Osteoblast (primary cell): ENCODE measurements at places on chromosomes 12 and 14. TPM values are rescaled to one million over a fixed set of nuclear protein-coding genes. Genes with fewer than 3 reads are reported as not detected.

FGF23 gene
- total RNA-seq, result not detected in 2 replicates

LYSET gene
- total RNA-seq, result 10.1 and 11.5 TPM in 2 replicates

BBS10 gene
- total RNA-seq, result 9.8 and 11.8 TPM in 2 replicates

VIPAS39 gene
- total RNA-seq, result 34.0 and 37.1 TPM in 2 replicates

KIF26A gene
- total RNA-seq, result not detected in 2 replicates

KLRG1 gene
- total RNA-seq, result under 0.01 and 0.29 TPM in 2 replicates

CCDC92 gene
- 25.7 and 29.5 TPM in 2 replicates for total RNA-seq

PRB2 gene
- total RNA-seq, result not detected in 2 replicates
